Activated CD4-positive, alpha-beta memory T cell treated with anti-CD3 and anti-CD28 coated beads, Interleukin-2, amount 10 ng/mL, durations not matched to agents 7 days and 5 days (primary cell): ENCODE measurements at places on chromosomes 7 and 10. TPM values are rescaled to one million over a fixed set of nuclear protein-coding genes. Genes with fewer than 3 reads are reported as not detected.

IGF2BP3 gene
- 0.48 TPM for total RNA-seq

FGFBP3 gene
- total RNA-seq: 2.0 TPM

EN2 gene
- not detected for total RNA-seq

DNA sequence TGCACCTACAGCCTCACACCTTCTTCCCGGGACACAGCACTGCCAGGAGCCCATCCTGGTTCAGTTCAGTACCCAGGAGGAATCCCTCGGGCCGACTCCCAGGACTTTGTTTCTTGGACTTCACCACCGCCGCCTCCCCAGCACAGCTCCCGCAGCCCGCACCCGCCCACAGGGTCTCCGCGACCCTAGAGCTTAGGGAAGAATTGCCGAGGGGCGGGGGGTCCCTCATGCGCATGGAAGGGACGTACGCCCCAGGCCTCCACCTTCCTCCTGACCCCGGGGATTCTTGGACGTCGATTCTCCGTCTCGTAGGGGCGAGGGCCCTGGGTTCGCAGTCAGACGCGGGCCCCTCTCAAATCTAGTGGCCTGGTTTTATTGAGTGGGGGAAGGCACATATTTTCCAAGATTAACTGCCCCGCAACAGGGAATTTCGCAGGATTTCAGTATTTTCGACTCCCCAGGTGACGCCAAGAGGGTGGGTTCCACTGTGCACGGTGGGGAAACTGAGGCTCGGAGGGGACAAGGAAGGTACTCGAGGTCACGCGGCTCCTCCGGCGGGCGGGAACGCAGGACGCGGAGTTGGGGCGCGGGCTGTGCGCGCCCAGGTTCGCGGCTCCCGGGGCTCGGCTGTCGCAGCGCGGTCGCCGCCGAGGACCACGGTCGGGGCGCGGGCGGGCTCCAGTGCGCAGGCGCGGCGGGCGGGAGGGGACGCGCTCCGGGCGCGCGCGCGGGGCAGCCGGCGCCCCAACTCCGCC lies at the start of gene ADCY1:
ADCY1 (plus strand) TSS at position 708 of the 755 bp plus-strand sequence. CDS start 176 bp downstream, outside the sequence.
- H3K4me1 ChIP-seq: peaks cover 6% of the 10 kb centered on the region
- peak within 1 kb of the TSS; percentile 55 for H3K4me3 ChIP-seq
- peaks cover 43% of the 10 kb centered on the region for H3K27me3 ChIP-seq
- no peak within 1 kb of the TSS for H3K27ac ChIP-seq
- DNase-seq: peak; percentile 25
- no peaks in the 10 kb centered on the region for H3K36me3 ChIP-seq

- no peak for DNase-seq
- no peaks in the 10 kb centered on the region for H3K36me3 ChIP-seq
- H3K27me3 ChIP-seq: peaks cover 4% of the 10 kb centered on the region
Measured at GRCh38 chr7:55594414-55594813, 22.1 kb upstream of the VOPP1 start.

DNA sequence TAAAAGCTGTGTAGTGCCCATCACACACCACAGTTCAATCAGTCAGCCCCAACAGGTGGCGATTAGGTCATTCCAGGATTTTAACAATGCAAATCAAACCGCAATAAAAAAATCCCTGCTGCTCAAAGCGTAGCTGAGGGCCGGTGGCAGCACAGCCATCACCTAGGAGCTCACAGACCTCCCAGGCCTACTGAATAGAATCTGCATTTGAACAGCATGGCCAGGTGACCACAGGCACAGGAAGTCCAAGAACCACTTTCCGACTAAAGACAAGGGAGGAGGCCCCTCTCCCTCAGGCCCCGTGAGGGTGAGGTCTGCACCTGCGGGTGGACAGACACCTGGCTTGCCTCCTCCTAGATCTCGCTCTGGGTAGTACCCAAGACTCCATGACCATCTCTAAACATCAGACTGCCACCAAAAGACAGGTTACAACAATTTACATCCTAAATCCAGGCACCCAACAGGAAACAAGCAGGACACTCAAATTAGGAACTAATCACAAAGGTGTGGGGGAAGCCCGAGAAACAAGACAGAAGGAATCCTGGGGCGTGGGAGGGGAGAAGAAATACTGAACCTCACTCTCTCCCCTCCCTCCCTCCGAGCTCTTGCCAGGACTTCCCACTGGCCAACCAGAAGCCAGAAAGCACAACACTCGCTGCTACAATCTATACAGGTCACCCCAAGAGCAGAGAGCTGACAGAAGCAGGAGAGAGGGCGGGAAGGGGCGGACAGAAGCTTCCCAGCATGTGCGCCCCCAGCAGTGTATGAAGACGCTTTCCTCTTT lies 19.2 kb downstream of the GNA12 start:
- H3K27ac ChIP-seq: no peak overlapping the region
- H3K36me3 ChIP-seq: no peaks in the 10 kb centered on the region
- H3K4me1 ChIP-seq: peaks cover 14% of the 10 kb centered on the region

DNA sequence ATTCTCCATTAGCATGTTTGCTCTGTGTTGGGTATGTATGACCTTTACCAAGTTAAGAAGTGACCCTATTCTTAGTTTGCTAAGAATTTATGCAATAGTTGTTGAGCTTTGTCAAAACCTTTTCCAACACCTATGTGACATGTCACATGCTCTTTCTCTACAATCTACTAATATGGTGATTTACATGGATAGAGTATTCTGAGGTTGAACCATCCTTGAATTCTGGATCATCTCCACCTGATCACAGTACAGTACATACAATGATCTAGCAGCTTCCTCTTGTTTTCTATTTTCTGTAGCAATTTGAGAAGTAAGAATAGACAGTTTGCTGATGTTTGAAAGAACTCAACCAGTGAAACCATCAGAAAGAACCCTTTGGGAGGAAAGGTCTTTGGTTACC lies 101.2 kb upstream of the PDGFA start:
- H3K4me3 ChIP-seq: no peak overlapping the region
- DNase-seq: no peak
- peaks cover 42% of the 10 kb centered on the region for H3K4me1 ChIP-seq
- peak overlapping the region; percentile 100 for H3K27ac ChIP-seq
- H3K27me3 ChIP-seq: no peaks in the 10 kb centered on the region

DNA sequence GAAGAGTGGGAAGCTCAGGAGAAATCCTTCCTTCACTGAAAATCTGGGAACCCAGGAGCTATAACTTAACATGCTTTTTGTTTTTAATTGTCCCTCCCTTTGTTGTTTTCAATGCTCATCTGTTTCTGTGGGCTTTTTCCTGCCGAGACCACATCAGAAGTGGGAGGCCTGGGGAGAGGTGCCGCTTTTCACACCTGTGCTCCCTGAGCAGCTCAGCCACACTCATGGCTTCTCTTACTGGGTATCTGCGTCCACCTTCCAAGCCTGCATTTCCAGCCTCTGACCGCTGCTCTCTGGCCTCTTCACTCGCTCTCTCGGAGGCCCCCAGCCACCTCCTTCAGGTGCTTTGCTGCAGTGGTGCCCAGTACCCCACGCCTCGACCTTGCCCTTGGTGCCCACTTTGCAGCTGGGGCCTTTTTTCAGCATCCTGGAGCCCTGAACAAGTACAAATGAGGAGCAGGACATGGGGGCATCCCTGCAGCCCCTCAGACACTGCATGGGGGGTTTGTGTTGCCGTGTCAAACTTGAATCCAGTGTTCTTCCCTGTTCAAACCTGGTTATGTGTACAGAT lies 9.9 kb downstream of the C7orf57 start:
- H3K36me3 ChIP-seq: no peaks in the 10 kb centered on the region
- H3K27ac ChIP-seq: no peak overlapping the region
- no peaks in the 10 kb centered on the region for H3K27me3 ChIP-seq
- no peak for DNase-seq
- peaks cover 31% of the 10 kb centered on the region for H3K4me1 ChIP-seq
- no peak overlapping the region for H3K4me3 ChIP-seq

DNA sequence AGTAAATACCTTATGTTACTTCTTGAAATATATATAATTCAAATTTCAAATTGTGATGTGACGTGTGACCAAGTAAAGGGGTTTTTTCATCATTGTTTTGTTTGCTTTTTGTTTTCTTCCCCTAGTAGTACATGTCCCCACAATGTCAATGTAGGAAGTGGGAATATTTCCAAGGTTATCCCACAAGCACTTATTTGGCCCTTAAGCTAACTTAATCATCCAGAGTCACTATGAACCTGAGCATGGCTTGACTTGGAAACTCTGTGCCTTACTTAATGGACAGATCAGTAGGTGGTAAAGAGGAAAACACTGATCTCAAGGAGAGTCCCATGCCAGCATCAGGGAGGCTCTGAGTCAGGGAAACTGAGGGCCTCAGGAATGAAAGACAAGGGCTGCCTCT lies 569.3 kb upstream of the IGFBP3 start:
- H3K27me3 ChIP-seq: no peaks in the 10 kb centered on the region
- no peaks in the 10 kb centered on the region for H3K4me1 ChIP-seq
- DNase-seq: no peak
- no peak overlapping the region for H3K4me3 ChIP-seq
- H3K27ac ChIP-seq: no peak overlapping the region
- no peaks in the 10 kb centered on the region for H3K36me3 ChIP-seq

DNA sequence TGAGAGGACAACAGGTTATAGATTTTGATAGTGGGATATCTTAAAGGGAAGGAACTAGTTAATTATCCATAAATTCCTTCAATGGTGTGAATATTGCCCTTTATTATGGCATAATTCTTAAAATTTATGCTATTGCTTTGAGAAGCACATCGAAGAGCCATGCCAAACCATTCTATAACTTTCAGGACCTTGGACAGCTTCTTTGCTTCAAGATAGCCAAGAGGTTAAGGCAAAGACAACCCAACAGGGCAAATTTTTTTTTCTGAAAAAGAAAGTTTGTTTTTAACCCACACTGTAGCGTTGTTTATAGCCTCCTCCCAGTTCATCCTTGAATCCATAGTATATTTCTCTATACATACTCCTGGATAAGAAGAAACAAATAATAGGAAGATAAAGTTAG lies 103.2 kb downstream of the NRG3 start:
- H3K36me3 ChIP-seq: no peaks in the 10 kb centered on the region
- no peak overlapping the region for H3K4me3 ChIP-seq
- no peak overlapping the region for H3K27ac ChIP-seq
- H3K27me3 ChIP-seq: no peaks in the 10 kb centered on the region
- no peaks in the 10 kb centered on the region for H3K4me1 ChIP-seq
- DNase-seq: no peak

GRCh38 chr7:91463330-91463729 lies 199.1 kb downstream of the FZD1 start:
- H3K27ac ChIP-seq: no peak overlapping the region
- no peaks in the 10 kb centered on the region for H3K27me3 ChIP-seq
- no peak for DNase-seq
- H3K4me3 ChIP-seq: no peak overlapping the region

DNA sequence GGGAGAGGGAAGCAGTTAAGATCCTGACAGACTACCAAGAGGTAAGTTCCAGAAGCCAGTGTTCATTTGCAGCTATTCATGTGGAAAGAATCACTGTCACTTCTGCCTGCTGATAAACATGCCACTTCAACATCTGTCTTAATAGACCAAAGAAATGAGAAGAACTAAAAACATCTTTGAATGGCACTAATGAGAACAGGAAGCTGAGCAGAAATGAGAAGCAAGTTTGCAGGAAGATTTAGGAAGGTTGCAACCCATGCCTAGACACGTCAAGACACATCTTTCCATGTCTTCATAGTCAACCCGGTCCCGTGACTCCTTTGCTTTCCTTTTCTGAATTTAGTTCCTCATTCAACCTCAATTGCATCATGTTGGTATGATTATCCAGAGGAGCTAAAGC lies 180.0 kb downstream of the PDE1C start:
- no peak overlapping the region for H3K4me3 ChIP-seq
- H3K27ac ChIP-seq: no peak overlapping the region
- no peaks in the 10 kb centered on the region for H3K4me1 ChIP-seq

GRCh38 chr10:58436071-58436470 lies 50.9 kb downstream of the TFAM start:
- H3K27ac ChIP-seq: no peak overlapping the region
- H3K4me1 ChIP-seq: peaks cover 13% of the 10 kb centered on the region
- no peaks in the 10 kb centered on the region for H3K27me3 ChIP-seq
- H3K4me3 ChIP-seq: no peak overlapping the region
- no peaks in the 10 kb centered on the region for H3K36me3 ChIP-seq
